SJCRH30 (cell line): ENCODE measurements at places on chromosomes 16 and 17. TPM values are rescaled to one million over a fixed set of nuclear protein-coding genes. Genes with fewer than 3 reads are reported as not detected.

The SCGB1C2 gene
- not detected in 2 replicates for total RNA-seq

The HS3ST2 gene
- not detected in 2 replicates for total RNA-seq

The SETD1A gene
- 8.9 TPM in 2 replicates for total RNA-seq

The CEP131 gene
- total RNA-seq, result 31.5 and 33.0 TPM in 2 replicates

DNA sequence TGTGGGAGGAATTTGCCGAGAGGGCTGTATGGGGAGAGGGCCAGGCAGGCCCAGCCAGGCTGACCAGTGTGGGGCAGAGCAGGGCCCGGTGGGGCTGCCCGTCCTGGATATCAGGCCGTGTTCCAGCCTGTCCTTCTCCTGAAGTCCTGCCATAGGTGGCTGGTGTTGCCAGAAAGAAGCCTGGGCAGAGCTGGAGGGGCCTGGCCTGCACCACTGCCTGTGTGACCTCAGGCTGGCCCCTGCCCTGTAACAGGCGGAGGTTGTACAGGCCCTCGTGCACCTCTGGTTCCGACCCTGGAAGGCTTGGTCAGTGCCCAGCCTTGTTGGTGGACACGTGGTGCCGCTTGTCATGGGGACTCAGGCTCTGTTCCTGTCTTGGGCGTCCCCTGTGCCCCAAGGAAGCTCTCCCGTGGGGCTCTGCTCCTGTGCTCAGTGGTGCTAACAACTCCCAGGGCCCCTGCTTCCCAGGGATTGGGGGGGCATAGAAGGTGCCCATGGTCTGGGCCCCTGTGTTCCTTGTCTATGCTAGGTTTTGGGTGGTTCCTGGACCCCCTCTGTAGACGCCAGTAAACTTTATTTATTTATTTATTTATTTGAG lies 33.3 kb downstream of the ADCY7 start:
- H3K27me3 ChIP-seq, result no peaks in the 10 kb centered on the region
- H3K36me3 ChIP-seq, result no peaks in the 10 kb centered on the region
- H3K4me3 ChIP-seq, result no peak overlapping the region
- no peak overlapping the region for H3K27ac ChIP-seq

DNA sequence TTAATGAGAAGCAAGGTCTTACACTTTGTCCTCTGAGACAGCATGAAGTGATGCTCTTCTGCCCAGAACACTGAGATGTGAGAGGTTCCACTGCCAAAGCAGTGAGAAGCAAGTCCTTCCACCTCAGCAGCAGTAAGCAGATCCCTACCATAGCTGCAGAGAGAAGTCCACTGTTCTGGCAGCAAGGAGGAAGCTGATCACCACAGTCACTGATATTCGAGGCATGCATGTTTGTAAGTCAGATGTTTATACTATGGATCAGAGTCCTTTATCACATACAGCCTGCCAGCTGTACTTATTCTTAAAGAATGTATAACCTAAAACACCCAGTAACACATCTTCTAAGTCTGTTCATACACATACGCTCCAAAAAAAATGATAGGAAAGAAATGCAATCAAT lies 18.2 kb upstream of the METTL2A start:
- H3K36me3 ChIP-seq, result no peaks in the 10 kb centered on the region
- H3K27me3 ChIP-seq, result no peaks in the 10 kb centered on the region
- H3K27ac ChIP-seq, result no peak overlapping the region
- H3K4me3 ChIP-seq, result no peak overlapping the region
- no peaks in the 10 kb centered on the region for H3K4me1 ChIP-seq

GRCh38 chr16:66858740-66859396 lies 14.7 kb downstream of the CA7 start:
- H3K36me3 ChIP-seq, result no peaks in the 10 kb centered on the region
- H3K27ac ChIP-seq, result no peak overlapping the region
- H3K27me3 ChIP-seq, result no peaks in the 10 kb centered on the region
- peak; percentile 78 for DNase-seq

GRCh38 chr16:73878611-73879010 lies 418.0 kb upstream of the PSMD7 start:
- no peaks in the 10 kb centered on the region for H3K36me3 ChIP-seq
- H3K27me3 ChIP-seq, result no peaks in the 10 kb centered on the region
- no peaks in the 10 kb centered on the region for H3K4me1 ChIP-seq

DNA sequence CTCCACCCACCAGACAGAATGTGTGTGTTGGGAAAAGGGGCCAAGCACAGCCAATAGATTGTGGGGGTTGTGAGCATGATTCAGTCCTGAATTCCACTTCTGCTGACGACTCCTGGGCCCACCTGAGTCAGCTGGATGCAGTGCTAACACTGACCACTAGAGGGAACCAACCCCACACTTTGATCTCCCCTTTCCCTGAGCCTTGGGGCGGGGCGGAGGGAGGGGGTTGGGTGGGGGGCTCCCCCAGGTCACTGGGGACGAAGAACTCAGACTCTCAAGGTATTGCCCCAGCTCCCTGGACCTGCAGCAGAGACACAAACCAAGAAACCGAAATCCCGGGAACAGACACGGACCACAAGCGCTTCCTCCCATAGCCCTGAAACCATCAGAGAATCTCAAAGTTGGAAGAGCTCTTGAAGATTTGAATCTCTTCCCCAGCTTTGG lies 621 bp upstream of the CSHL1 start:
- 0 out of 2 replicates have a peak, but pooled peaks cover 2% of the 10 kb centered on the region for H3K4me1 ChIP-seq
- H3K27me3 ChIP-seq, result no peaks in the 10 kb centered on the region; the same call in 1 of the 2 replicates
- H3K27ac ChIP-seq, result no peak overlapping the region
- H3K36me3 ChIP-seq, result no peaks in the 10 kb centered on the region
- no peak overlapping the region for H3K4me3 ChIP-seq

- H3K36me3 ChIP-seq, result no peaks in the 10 kb centered on the region
- H3K4me3 ChIP-seq, result no peak overlapping the region
- H3K4me1 ChIP-seq, result no peaks in the 10 kb centered on the region
- DNase-seq, result no peak
- H3K27ac ChIP-seq, result no peak overlapping the region
Observed at GRCh38 chr17:14790521-14790920, 474.6 kb downstream of the PMP22 start.

- H3K36me3 ChIP-seq, result peaks cover 8% of the 10 kb centered on the region
- no peak for DNase-seq
- H3K4me3 ChIP-seq, result no peak overlapping the region
- no peak overlapping the region for H3K27ac ChIP-seq
- no peaks in the 10 kb centered on the region for H3K4me1 ChIP-seq
Observed at GRCh38 chr16:23694644-23695373, 16.1 kb downstream of the PLK1 start.

DNA sequence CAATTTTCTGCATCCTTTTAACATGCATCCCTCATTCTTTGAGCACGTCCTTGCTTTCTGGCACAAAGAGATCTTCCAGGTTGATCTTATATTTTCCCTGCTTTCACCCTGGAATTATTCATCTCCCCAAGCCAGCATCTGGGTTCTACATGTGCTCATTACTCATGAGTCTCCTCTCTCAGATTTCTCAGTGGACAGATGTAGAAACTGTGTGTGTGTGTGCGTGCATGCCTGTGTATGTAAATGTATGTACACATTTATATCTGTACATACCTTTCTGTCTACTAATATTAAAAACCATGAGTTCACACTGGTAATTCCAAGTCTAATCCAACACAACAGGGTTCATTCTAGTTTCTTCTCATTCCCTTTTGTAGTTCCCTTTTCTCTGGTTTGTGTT lies 41.9 kb upstream of the NSRP1 start:
- H3K27ac ChIP-seq, result no peak overlapping the region
- H3K27me3 ChIP-seq, result no peaks in the 10 kb centered on the region

DNA sequence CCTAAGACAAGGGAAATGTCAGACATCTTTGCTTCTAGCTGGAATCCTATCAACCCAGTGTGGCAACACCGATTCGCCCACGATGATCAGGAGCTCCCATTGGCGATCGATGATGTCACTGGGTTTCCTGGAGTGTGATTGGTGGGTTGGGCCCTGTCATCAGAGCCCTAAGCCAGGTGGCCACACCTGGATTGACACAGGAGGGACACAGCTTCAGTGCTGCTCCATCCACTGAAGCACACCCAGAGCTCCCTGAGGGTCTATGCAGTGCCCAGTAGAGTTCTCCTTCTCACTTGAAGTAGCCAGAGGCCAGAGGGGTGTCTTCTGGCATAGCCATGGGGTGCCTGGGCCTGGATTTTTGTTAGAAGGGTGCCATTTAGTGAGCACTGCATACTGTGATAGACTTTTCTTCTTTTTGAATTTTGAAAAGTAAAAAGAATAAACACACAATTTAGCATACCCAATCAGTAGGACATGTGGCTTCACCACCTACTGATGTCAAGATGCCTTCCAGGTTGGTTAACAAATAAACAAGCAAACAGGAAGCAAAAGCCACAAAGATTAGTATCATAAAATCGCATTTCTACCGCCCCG lies 77.6 kb downstream of the CMIP start:
- H3K4me1 ChIP-seq, result no peaks in the 10 kb centered on the region
- no peak overlapping the region for H3K4me3 ChIP-seq
- H3K36me3 ChIP-seq, result no peaks in the 10 kb centered on the region
- DNase-seq, result no peak
- H3K27ac ChIP-seq, result no peak overlapping the region

DNA sequence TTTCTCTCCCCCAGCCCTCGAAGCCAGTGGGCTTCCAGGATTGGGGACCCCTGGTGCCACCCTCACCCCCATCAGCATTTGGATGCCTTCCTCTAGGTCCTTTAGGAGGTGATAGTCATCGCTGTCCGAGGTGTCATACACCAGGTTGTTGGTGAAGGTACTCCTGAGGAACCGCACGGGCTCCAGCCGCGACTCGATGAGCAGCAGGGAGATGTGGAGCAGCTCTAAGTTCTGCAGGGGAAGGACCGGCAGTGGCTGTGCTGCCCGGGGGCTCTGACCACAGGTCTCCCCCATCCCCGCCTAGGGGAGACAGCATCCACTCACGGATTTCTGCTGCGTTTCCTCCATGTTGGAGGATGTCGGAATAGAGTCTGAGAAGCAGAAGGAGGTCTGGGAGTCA lies 962 bp downstream of the CSHL1 start:
- DNase-seq, result no peak
- H3K27ac ChIP-seq, result no peak overlapping the region
- H3K27me3 ChIP-seq, result no peaks in the 10 kb centered on the region; the same call in 1 of the 2 replicates

DNA sequence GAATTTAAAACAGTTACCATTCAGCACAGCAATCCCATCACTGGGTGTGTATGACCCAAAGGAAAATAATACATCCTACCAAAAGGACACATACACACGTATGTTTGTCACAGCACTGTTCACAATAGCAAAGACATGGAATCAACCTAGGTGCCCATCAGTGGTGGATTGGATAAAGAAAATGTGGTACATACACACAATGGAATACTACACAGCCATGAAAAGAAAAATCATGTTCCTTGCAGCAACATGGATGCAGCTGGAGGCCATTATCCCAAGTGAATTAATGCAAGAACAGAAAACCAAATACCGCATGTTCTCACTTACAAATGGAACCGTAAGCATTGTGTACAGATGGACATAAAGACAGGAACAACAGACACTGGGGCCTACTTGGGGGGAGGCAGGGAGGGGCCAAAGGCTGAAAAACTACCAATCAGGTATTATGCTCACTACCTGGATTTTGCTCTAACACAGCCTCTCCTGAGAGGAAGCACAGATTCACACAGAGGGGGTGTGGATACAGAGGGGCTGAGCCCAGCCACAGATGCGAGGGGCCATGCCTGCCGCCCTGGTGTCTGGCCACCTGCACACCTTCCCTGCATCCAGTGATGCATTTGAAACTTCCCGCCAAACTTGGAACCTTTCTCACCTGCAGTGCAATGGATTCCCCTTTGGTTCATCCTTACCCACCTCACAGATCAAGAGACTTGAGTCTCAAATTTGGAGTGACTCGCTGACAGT lies 55.9 kb downstream of the USP22 start:
- no peak overlapping the region for H3K4me3 ChIP-seq
- no peaks in the 10 kb centered on the region for H3K36me3 ChIP-seq
- DNase-seq, result no peak
- no peaks in the 10 kb centered on the region; the same call in 1 of the 2 replicates for H3K4me1 ChIP-seq
